ENCODE measurements at places on chromosomes 7 and 10. TPM values are rescaled to one million over a fixed set of nuclear protein-coding genes. Genes with fewer than 3 reads are reported as not detected.

Gene C7orf57
- 0.37 TPM for total RNA-seq

Gene RAMP3
- total RNA-seq: not detected

Gene GALNT17
- not detected for total RNA-seq

Gene ACBD7
- total RNA-seq: 1.2 TPM

Gene PVRIG
- not detected for total RNA-seq

All from A549 treated with CpdA at 1 μM for 4 hours (cell line).